Foreskin keratinocyte (primary cell): ENCODE measurements at places on chromosomes 4 and X.

- DNase-seq, result no peak
Observed at GRCh38 chrX:30824275-30824674, 64.8 kb downstream of the TAB3 start.

DNA sequence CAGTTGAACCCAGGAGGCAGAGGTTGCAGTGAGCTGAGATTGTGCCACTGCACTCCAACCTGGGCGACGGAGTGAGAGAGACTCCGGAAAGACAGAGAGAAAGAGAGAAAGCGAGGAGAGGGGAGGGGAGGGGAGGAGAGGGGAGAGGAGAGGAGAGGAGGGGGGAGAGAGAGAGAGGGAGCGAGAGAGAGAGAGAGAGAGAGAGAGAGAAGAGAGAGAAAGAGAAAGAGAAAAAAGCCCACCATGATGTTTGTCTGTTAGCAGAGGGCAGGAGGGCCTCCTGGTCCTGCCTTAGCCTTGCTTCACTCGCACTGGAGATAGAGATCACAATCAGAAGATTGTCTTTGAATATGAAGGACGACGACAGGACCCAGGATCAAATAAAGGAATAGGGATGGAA, 18.7 kb upstream of the BCORL1 start:
- DNase-seq, result no peak

DNA sequence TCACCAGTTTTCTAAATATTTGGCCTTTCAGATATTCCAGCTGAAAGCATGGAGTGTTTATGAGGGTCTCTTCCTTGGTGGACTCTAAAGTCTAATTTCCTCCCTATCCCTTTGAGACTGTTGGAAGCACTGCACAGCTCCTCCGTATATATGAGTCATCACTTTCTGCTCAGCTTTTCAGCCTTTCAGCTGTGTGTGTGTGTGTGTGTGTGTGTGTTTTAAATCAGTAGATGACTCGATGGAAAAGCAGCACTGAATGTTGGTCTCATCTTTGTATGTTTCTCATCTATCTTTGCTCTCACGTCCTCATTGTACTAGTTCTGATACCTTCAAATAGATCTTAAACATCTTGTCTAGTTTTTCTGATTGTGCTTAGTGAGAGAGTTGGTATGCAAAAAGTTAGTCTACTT, 81.6 kb downstream of the ZFX start:
- peak; percentile 54 for DNase-seq

DNA sequence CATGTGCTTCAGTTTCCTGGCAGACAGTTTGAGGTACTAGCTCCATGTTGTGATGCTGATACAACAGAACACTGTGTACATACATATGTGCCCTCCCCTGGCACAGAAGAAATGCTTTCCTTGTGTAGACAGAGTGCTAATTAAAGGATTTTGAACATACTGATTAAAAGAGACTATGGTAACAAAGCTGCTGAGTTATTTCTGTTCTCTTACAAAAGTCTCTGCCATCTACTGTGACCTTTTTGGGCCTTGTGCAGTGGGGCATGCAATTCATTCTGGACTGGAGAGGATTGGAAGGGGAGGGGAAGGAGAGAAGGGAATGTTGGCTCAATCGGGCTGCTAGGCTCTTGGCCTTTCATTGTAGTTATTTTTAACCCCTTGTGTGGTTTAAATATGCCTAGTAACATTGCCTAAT, 6.0 kb downstream of the PDLIM5 start:
- no peak for DNase-seq

- DNase-seq, result no peak
Observed at GRCh38 chrX:136047969-136048368, 62.7 kb downstream of the SLC9A6 start.

DNA sequence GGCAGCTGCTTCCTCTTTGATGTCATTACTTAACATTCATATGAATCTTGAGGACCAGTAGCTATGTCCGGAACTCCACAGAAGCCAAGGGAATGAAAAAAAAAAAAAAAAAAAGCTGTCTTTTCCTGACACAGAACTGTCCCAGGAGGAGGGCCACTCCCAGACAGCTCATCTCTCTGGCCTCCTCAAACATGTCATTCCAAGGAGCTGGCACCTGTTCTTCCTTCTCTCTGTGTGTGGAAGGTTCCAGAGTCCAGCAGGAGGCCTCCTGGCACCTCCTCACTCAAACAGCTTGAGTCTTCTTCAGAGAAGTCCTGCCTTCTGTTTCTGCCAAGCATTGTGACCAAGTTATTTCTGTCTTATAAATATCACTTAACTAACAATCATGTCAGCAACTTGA, 458.5 kb downstream of the AFF2 start:
- DNase-seq, result no peak

- no peak for DNase-seq
Observed at GRCh38 chrX:40169193-40170101, 71.7 kb upstream of the BCOR start.

DNA sequence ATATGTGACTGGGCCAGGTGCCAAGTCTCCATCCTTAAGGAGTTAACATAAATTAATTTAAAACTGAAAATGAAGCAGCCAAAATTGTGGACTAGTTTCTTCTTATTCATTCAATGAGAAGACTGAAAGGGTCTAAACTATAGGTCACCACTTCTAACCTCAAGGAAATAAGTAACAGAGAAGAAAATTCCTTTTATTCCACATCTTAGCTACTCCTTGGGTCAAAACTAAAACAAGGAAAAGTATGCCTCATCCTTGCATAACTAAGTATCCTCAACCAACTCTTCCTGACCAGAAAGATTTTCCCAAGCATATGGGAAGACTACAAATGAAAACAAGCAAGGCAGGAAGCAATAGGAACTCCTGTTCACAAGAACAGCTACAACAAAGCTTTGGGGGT, 71.2 kb downstream of the ZNF827 start:
- no peak for DNase-seq

GRCh38 chrX:121921258-121921657, 873.8 kb downstream of the GLUD2 start:
- DNase-seq, result no peak

- DNase-seq, result no peak
Observed at GRCh38 chr4:75016472-75016871, 83.6 kb downstream of the PARM1 start.

GRCh38 chr4:73309211-73309610, 50.6 kb upstream of the ANKRD17 start:
- DNase-seq, result peak; percentile 21
